ENCODE measurements at places on chromosomes 5 and 9.
A peak's percentile ranks its signal among the peaks of the same experiment; 100 is the strongest.

- peak; percentile 14 for DNase-seq
Observed at GRCh38 chr9:129459547-129460322, 161.2 kb downstream of the C9orf50 start.

DNA sequence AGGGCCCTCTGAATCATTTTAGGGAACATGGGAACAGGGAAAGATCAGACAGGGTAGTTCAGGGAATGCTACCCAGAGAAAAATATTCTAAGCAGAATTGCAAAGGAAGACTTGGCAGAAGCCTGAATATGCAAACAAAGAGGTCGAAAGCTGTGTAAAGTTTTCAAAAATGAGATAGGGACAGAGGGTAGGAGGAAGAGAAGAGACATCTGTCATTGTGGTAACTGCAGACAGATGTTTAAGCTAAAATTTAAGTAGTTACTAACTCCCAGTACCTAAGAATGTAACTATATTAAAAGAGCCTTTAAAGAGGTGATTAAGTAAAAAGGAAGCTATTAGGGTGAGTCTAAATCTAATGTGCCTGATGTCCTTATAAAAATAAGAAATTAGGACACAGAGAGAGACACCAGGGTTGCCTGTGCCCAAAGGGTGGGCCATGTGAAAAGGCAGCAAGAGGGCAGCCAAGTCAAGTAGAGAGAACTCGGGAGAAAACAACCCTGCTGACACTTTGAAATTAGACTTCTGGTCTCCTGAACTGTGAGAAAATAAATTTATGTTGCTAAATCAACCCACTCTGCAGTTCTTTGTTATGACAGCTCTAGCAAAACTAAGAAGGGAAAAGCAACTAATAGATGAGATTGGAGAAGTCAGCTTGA, 1647.4 kb upstream of the C9orf72 start:
- DNase-seq, result no peak

GRCh38 chr5:40402007-40402364, 277.7 kb upstream of the PTGER4 start:
- no peak for DNase-seq

DNA sequence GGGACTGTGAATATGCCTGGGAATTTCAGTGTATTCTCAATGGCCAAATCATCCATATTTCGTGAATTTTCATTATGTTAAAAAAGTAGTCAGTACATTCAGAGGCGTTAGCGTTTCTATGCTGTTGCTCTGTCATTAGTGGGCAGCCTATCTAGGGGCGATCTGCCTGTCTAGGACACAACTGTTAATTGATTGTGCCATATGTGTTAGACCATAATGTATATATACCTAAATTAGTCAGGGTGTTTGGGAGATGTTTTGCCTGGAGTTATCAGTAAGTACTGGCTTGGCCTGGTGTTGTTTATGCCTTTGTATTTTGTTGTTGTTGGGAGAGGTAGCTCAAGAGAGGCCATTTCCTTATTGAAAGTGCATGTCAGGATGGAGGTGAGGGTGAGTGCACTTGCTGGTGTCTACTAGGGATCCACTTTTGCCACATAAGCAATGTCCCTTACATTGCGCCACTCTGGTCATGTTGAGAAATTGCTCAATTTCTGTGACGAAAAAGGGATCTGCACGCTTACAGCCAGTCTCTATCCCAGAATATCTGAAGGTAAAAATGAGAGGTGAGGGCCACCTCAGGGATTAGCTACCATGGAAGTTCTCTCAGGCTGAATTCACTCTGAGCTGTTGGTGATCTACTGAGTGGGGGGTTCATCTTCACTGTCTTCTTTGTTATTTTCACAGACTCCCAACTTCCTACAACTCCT, 123.3 kb downstream of the ST8SIA4 start:
- peak; percentile 25 for DNase-seq

DNA sequence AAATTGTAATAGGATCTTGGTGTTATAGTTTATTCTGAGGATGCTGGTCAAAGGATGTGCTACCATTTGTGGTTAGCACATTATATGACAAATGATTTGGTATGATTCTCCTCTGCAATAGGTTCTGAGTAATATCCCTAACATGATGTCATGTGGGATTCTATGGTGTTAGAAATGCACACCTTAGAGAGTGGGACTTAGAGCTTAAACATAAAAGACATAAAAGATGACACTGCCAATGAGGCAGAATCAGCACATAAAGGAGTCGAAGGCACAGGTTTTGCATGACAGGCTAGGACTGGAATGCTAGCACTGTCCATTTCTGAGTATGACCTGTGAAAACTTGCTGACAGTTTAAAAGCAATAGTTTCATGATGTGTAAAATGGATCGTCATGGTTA, 100.4 kb downstream of the OSTF1 start:
- DNase-seq, result no peak

DNA sequence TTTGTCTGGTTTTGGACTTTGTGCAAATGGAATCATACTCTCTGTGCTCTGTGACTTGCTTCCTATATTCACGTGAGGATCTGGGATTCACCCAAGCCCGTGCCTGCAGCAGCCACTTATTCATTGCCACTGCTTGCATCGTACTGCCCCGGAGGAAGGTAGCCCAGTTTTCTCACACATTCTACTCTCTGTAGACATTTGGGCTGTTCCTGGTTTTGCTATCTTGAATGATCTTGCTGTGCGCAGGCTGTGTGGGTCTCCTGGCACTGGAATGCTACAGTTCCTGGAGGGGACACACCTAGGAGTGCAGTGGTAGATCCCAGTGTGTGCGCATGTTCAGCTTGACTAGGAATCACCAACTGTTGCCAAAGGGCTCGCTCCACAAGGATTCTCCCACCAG, 99.2 kb upstream of the BOD1 start:
- DNase-seq, result no peak

GRCh38 chr5:175797521-175798038, 73.8 kb upstream of the CPLX2 start:
- DNase-seq, result no peak

DNA sequence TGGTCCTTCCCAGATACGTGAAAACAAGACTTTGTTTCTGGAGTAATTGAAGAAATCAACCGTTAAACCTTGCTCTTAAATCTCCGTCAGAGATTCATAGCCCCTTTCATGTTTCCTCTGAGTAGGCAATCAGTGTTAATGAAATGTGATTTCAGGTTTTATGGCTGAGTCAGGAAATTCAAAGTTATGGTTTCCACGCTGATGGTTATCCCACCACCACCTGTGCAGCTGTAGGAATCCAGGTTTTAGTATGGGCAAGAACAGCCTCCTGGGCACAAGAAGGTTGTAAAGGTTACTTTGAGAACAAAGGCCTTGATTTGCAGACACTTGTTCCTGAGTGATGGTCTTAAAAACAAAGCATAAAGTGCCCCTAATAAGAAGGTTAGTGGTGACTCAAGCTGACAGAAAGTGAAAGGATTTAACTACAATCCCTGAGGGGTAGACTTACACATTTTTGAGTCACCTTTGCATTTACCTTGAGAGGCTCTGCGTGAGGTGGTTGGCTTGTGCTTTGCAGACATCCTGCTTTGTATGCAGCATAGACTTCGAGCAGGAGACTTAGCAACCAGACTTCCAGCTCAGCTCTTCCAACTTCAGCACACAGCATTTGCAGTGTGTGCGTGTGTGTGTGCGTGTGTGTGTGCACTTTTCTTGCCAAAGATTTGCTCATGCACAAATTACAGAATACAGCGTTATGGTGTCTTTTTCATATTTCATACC, 159.6 kb downstream of the TLE4 start:
- no peak for DNase-seq

- no peak for DNase-seq
Observed at GRCh38 chr9:36074870-36075532, 38.3 kb downstream of the RECK start.

GRCh38 chr9:7119612-7120011, 361.8 kb downstream of the KDM4C start:
- no peak for DNase-seq

- no peak for DNase-seq
Observed at GRCh38 chr5:4947106-4947505, 193.0 kb upstream of the ADAMTS16 start.

DNA sequence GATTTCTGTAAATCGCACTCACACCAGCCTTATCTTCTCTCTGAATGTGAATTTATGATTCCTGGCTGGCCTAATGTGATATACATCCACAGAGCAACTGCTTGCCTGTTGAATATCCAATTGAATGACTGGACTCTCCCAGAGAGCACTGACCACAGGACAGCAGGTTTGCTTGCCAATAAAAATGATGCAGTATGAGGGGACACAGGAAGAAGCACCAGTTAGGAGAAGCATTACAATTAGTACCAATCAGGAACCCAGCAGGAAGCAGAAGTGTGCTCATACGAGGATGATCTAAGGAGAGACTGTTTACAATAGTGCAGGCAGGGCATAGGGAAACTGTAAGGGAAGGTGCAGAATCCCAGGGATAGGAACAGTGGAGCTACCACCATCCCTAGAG, 127.2 kb upstream of the ZNF366 start:
- no peak for DNase-seq

- DNase-seq, result no peak
Observed at GRCh38 chr9:129170229-129170628, 7.8 kb downstream of the IER5L start.

DNA sequence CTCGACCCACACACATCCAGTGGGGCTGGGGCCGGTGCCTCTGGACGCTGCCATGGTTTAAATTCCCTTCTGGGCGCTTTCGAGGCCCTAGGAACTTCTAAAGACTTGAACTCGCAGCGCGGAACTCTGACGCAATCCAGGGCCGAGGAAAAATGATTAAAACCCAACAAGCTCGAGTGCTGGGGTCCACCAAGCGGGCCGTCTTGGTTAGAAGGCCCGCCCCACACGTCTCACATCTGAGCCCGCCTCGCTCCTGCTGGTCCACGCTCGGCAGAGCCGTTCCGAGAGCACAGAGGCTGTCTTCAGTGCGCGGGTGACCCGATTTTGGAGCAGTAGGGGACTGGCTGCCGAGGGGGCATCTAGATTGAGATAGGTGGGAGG, 1.5 kb downstream of the CRHBP start:
- no peak for DNase-seq

DNA sequence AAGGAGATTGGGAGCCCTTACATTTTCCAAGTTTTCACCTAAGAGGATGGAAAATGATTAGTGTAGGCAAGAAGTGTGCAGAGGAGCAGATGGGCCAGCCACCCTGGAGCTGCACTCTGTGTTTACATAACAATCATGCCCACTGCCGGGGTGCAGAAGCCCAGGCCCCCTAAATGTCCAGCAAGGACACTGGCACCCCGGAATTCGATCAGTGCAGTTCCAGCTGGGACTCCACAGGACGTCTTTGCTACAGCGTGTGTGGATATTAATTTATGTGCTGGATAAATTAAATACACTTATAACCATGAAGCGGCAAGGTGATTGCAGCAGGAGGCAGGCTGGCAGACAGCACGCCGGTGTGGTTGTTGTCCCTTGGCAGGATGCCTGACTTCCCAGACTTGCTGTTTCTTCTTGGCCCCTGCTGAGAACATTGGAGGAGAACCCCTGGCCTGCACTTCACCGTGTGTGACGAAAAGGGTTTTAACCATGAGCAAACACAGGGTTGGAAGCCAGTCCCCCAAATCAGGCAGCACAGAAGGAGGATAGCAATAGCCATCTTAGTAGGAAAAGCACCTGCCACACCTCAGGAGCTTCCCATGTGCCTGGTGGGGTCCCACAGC, 73.7 kb downstream of the GADD45G start:
- DNase-seq, result no peak

GRCh38 chr5:30287890-30288289, 905.6 kb upstream of the CDH6 start:
- DNase-seq, result no peak

DNA sequence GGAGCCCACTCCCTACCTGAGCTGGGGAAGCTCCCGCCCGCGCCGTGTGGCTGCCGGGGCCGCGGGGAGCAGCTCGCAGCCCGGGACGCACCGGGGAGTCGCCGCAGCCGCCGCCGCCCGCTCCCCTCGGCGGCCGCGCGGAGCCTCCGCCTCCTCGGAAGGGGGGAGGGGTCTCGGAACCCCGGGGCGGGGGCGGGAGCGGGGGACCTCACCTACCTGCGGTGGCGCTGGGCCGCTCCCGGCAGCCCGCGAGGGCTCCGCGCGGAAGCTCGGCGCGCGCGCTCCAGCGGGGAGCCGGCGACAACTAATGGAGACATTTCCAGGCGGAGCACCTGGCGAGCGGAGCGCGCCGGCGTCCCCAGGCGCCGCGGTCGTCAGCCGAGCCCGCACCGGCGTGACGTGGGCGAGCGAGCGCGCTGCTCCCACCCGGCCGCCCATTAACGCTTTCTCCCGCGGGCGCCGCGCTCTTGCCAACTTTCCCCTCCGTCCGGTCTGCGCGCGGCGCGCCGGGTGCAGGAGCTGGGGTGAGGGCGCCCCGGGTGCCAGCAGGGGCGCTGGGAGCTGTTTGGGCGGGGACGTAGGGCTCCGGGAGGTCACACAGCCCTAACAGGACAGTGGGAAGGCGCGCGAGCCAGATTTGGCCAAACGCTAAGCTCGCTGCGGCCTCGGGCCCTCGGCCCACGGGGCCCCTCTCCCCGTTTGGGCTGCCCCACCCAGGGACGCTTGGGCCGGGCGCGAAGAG, 4.3 kb upstream of the IRX4 start:
- no peak for DNase-seq

DNA sequence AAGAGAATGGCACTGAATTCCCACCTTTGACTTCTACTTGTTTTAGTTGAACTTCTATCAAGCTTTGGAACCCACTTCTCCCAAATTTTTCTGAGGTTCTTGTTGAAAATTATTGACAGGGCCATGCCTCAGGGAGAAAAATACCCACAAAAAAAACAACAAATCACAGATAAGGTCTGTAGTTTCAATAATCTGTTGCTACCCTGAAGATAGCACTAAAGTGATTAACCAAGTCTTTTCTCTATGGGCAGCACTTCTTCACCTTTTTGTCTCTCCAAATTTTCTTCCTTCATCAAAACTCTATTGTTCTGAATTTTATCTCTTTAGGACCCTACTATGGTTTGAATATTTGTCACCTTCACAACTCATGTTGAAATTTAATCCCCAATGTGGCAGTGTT, 154.3 kb upstream of the FGF10 start:
- no peak for DNase-seq

GRCh38 chr5:167822241-167822640, 469.2 kb upstream of the WWC1 start:
- no peak for DNase-seq

DNA sequence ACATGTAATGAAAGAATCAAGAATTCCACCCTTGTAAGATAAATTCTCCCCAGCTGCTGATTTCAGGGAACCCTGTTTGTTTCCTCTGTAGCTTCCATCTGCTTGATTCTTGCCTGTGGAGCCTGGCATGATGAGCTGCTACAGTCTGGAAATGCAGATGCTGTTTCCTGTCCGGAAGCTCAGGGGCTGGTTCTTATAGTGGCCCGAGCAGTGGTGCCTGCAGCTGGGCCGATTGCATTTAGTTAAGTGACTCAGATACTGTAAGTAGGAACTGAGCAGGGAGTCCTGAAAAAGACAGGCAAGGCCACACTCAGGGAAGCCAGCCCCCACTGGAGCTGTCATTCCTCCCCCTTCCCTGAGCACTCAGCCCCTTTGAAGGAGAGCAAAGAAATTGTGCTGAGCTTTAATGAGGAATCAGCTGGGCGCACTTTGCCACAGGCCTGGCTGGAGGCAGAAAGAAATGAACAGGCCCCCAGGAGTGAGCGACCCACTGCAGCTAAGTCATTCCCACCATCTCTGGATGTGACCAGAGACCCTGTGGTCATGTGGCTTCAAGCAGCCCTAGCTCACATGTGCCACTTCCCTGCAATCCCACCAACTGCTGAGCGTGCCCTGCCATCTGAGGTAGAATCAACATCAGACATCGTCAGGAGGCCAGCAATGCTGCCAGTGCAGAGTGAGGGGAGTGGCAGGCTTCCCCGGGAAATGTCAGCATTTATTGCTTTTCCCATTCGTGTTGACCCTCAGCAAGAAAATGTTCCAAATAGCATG, 206.0 kb upstream of the WWC1 start:
- DNase-seq, result no peak

GRCh38 chr5:65506961-65507360, 25.2 kb upstream of the ADAMTS6 start:
- no peak for DNase-seq

All from OCI-LY7 (cell line).